ENCODE measurements at places on chromosomes 3 and 15. TPM values are rescaled to one million over a fixed set of nuclear protein-coding genes. Genes with fewer than 3 reads are reported as not detected.

RFX7 gene
- 12.5 TPM for total RNA-seq

LRRIQ4 gene
- total RNA-seq = not detected

BBX gene
- 34.9 TPM for total RNA-seq

DNA sequence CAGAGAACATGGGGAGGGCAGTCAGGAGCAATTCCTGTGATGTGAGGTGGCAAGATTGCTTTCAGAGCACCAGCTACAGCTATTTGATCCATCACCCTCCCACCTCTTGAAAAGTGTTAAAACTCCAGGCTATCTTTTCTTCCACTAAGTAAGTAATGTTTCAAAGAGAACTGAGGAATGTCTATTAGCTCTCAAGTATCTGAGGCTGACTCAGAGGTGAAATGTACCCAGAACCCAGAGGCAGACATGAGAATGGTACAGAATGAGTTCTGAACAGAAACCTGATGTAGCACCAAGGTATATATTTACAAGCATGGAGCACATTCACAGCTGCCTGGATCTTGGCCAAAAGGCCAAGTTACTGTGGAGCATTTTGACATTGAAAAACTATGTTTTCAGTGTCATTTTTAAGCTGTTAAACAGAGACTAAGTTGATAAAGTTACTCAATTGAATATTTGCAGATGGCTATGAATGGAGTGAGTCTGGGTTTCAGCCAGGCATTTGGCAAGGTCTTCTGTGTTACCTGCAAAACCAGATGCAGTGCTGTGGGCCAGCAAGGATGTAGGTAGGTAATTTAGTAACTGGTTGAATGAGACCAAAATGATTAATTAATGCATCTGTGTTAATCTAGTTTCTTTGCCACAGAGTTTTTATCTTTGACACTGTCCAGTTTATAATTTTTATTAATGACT is 227.7 kb upstream of the CD96 start:
- no peak for DNase-seq
- no peak overlapping the region for H3K27ac ChIP-seq
- H3K27me3 ChIP-seq = no peaks in the 10 kb centered on the region
- H3K36me3 ChIP-seq = no peaks in the 10 kb centered on the region
- H3K4me1 ChIP-seq = no peaks in the 10 kb centered on the region

DNA sequence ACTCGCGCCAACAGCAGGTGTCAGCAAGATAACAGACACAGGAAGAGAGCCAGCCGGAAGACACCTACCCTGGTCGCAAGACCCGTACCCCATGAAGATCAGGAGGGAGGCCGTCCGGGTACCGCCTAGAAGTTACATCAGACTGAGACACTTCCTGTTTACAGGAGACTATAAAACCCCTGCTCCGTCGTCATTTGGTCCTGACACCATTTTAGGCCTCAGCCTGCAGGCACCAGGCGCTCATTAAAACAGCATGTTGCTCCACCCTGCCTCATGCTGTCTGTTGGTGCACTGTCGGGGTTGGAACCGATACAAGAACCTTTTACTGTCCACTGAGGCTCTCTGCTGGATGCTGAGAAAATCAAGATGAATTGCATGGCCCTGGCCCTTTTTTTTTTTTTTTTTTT is 15.6 kb upstream of the PRTG start:
- no peak overlapping the region for H3K27ac ChIP-seq
- H3K4me3 ChIP-seq = no peak overlapping the region
- no peaks in the 10 kb centered on the region for H3K27me3 ChIP-seq
- no peaks in the 10 kb centered on the region for H3K4me1 ChIP-seq

- H3K4me3 ChIP-seq = peak overlapping the region; percentile 3
- no peaks in the 10 kb centered on the region for H3K36me3 ChIP-seq
- peaks cover 13% of the 10 kb centered on the region for H3K4me1 ChIP-seq
- DNase-seq = peak; percentile 69
- H3K27me3 ChIP-seq = no peaks in the 10 kb centered on the region
- peak overlapping the region; percentile 98 for H3K27ac ChIP-seq
Measured at GRCh38 chr15:90097475-90097874, 4.8 kb downstream of the IDH2 start.

GRCh38 chr15:67125589-67126502 is 60.4 kb downstream of the SMAD3 start:
- peaks cover 12% of the 10 kb centered on the region for H3K4me1 ChIP-seq
- peak overlapping the region; percentile 69 for H3K27ac ChIP-seq
- no peaks in the 10 kb centered on the region for H3K27me3 ChIP-seq

GRCh38 chr3:187774185-187774789 is 29.0 kb upstream of the BCL6 start:
- H3K36me3 ChIP-seq = no peaks in the 10 kb centered on the region
- no peak for DNase-seq
- H3K27ac ChIP-seq = no peak overlapping the region
- H3K4me3 ChIP-seq = no peak overlapping the region
- H3K4me1 ChIP-seq = no peaks in the 10 kb centered on the region
- H3K27me3 ChIP-seq = no peaks in the 10 kb centered on the region

DNA sequence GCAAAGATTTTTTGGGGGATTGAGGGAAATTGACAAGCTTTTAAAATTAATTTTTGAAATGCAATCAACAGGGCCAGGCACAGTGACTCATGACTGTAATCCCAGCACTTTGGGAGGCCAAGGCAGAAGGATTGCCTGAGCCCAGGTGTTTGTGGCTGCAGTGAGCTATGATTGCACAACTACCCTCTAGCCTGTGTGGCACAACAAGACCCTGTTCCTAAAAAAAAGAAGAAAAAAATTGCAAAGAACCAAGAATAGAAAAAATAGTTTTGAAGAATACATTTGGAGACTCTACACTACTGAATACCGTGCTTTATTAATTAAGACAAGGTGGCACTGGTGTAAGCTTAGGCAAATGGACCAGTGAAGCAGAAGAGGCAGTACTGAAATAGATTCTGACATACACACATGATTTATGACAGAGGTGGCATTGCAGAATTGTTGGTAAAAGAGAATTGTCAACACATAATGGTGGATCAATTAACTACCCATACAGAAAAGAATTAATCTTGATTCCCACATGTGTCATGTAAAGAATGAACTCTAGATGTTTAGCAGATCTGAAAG is 443.3 kb upstream of the ATP11B start:
- DNase-seq = no peak
- H3K4me1 ChIP-seq = no peaks in the 10 kb centered on the region
- no peaks in the 10 kb centered on the region for H3K27me3 ChIP-seq
- H3K4me3 ChIP-seq = no peak overlapping the region

DNA sequence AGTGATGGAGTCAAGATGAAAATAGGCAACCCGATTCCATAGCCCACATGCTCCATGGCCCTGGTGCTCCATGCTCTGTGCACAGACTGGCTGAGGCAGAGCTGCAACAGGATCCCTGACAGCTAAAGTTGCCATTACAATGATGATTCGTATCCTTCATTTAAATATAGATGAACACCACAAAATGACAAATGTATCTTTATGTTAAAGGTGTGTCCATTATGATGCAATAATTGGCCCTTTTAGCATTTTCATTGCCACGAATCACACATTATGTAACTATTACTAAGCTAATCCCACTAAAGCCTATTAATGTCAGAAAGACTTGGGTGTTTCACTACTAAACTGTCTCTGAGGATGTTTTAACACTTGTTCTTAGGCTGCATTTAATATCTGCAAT is 270.2 kb upstream of the THBS1 start:
- H3K36me3 ChIP-seq = no peaks in the 10 kb centered on the region
- no peak for DNase-seq
- H3K27me3 ChIP-seq = no peaks in the 10 kb centered on the region
- no peak overlapping the region for H3K4me3 ChIP-seq
